ENCODE measurements at places on chromosomes 5 and 9.

- no peak for DNase-seq
These were observed 40.6 kb downstream of the HACD4 start for GRCh38 chr9:20990867-20991266.

- no peak for DNase-seq
These were observed 104.4 kb downstream of the THBS4 start for GRCh38 chr5:80139466-80139972.

GRCh38 chr5:176793343-176793699 lies 17.0 kb upstream of the UNC5A start:
- no peak for DNase-seq

GRCh38 chr5:139376364-139376763 lies 6.7 kb downstream of the SLC23A1 start:
- DNase-seq = no peak

GRCh38 chr5:56647099-56647850 lies 168.1 kb upstream of the MAP3K1 start:
- DNase-seq = peak; percentile 12

DNA sequence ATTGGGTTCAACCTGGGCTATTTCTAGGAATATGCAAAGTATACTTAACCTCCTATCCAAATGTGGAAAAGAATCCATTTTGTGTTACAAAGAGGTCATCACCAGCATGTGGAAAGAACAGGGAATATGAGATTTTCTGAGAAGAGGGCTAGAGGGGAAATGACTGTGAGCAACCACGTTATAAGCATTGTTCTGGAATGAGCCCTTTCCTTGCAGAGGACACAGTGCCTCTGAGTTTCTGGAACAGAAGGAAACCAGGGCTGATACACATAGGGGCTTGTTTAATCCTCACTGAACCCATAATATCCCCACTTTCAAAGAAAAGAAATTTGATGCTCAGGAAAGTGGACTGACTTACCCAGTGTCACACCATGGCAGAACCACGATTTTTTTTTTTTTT lies 53.0 kb downstream of the SFXN1 start:
- no peak for DNase-seq

DNA sequence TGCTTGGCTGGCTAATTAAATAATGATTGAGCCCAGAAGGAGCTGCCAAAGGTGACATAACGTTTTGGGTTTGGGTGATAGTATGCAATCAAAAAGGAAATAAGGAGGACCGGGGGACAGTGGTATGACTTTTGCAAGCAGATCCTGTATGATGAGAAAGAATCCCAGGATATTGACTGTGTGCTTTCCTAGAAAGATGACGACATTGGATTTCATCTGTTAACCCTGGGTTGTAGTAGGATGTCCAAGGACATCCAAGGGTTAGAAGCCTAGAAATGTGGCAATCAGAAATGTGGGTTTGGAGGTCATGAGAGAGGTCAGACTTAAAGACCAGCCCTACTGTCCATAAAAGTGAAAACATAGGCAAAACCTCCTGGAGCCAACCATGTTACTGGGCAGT lies 50.3 kb upstream of the HMHB1 start:
- no peak for DNase-seq

- DNase-seq = no peak
These were observed 7.8 kb downstream of the LCN9 start for GRCh38 chr9:135670721-135671590.

GRCh38 chr5:154058055-154059038 lies 19.6 kb downstream of the MFAP3 start:
- no peak for DNase-seq

- no peak for DNase-seq
These were observed 369.6 kb upstream of the SEMA6A start for GRCh38 chr5:116944183-116944582.

- DNase-seq = no peak
These were observed 16.4 kb upstream of the RNF180 start for GRCh38 chr5:64149268-64149667.

- no peak for DNase-seq
These were observed 16.7 kb upstream of the TERT start for GRCh38 chr5:1311439-1312055.

- no peak for DNase-seq
These were observed 225.4 kb upstream of the RFX3 start for GRCh38 chr9:3751125-3751758.

GRCh38 chr5:155936520-155937406 lies 390.2 kb upstream of the SGCD start:
- no peak for DNase-seq

DNA sequence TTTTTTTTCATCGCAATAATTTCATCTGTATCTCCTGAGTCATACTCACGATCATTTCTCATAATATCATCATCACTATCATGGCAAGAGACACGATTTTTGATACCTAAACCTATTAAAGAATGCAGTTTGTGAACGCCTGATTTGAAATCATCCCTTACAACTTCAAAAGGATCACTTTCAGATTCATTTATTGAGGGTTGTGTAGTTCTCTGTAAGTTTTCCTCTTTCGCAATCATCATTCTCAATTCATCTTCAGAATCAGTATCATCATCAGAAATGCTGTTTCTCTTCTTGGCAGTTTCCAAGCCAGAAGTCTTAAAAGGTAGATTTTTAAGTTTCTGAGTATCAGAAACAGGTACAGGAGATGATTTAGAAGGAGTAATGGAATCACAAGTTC lies 9.7 kb downstream of the NOL8 start:
- no peak for DNase-seq

DNA sequence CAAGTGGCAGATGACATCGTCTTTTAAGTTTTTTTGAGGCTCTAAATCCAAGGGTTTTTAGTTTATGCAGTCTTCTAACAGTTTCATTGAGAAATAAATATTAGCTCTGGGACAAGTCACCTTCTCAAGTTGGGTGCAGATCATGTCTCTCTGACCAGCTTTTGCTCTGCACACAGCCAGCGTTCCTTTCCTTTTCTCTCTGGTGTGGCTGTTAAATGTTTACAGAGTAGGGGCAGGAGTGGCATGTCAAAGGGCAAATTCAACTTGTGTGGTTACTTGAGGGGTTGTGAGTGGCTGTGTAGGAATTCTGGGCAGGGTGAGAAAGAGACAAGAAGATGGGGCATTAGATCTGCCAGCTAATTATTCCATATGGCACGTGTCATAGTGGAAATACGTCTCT lies 187.5 kb upstream of the HMHB1 start:
- DNase-seq = no peak

DNA sequence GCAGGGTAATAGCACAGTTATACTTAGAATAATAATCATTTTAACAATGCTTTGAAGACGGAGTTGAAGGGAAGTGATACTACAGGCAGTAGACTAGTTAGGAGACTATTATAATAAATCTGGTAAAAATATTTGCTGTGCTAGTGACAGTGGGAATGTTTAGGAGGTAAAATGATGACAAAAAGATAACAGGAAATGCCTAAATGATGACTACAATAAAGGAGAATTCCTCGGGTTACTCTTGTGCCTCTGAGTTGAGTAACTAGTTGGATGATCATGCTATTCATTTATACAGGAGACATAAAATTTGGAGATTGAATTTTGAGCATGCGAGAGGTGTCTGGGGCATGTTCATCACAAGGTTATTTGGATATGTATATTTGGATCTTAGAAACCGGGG lies 32.2 kb upstream of the PAM start:
- no peak for DNase-seq

DNA sequence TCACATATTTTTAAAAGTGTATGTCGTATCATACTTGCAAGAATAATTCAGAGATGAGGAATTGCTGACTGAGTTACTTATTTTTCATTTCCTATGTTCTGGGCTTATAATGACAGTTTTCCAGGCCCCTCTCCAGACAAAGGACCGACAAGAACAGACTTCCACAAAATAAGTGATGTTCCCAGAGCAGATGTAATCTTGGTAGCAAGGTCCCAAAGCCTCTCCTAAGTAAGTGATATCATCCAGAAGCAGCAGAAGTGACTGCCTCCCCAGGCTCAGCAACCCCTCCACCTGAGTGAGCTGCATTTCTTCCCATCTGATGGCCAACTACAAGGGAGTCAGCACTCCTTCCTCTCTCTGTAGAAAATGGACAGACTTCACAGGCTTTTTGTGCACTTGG lies 57.1 kb downstream of the SEMA6A start:
- no peak for DNase-seq

DNA sequence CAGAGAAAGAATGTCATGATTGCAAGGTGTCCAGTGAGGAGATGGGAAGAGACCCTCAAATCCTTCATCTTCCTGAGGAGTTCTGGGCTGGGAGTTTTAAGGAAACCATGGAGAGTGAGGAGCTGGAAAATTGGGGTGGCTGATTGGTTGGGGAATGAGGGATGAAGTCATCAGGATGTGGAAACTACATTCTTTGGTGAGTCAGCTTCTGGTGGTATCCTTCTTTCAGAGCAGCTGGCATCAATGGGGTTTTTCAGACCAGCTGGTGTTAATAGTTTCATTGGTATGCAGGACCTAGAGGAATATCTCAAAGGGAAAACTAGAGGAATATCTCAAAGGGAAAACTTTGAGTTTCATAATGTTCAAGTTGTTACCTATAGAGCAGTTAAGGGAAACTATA lies 45.2 kb downstream of the RNF180 start:
- DNase-seq = no peak

DNA sequence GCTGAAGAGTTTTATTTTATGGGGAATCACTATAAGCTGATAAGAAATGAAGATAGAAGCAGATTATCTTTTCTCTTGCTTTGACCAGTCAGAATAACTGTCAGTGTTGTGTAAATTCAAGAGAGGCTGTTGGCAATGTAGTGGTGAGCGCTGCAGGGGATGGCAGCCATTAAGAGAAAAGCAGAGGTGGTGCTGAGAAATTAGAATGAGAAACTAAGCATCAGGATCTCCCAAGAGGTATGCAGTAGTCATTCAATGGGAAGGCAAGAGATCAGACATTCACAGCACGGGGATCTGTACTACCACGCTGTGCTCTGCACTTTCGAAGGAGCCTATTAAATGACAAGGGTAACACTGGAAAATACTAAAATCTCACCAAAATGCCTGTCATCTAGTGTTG lies 768.5 kb upstream of the ACO1 start:
- DNase-seq = no peak

DNA sequence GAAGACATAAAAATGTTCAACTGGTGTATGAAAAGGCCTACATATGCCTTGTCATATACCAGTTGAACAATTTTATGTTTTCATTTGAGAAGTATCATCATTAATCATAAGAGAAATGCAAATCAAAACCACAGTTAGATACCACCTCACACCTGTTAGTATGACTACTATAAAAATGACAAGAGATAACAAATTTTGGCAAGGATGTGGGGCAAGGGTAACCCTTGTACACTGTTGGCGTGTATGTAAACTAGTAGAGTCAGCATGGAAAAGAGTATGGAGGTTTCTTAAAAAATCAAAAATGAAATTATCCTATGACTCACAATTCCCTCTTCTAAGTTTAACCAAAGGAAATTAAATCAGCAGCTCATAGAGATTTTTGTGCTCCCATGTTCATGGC lies 250.4 kb upstream of the ST8SIA4 start:
- DNase-seq = no peak

- no peak for DNase-seq
These were observed 588.9 kb upstream of the TLE4 start for GRCh38 chr9:78982849-78983248.

GRCh38 chr5:28165096-28165495 lies 1126.7 kb upstream of the CDH9 start:
- DNase-seq = no peak

GRCh38 chr9:123568691-123569688 lies 213.0 kb downstream of the CRB2 start:
- no peak for DNase-seq
